ENCODE measurements at places on chromosomes 11 and 22.

- DNase-seq, result no peak
Measured at GRCh38 chr22:41471568-41471967, 2.7 kb downstream of the ACO2 start.

DNA sequence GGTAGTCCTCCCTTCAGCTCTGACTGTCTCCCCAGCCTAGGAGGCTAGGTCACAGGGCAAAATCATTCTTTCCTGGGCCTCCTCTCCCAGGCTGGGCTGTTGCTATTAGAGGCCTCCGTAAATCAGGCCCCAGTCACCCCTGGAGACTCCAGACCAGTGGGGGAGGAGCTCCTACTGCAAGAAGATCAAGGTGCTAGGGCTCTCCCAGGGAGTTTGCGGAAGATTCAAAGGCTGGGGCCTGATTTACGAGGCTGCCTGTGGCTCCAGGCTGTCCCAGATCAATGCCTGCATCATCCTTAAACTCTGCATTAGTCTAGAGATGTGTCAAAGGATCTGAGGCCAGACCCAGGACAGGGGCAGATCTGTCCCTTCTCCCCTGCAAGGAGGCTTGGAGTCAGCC is 346.2 kb downstream of the TENM4 start:
- no peak for DNase-seq

DNA sequence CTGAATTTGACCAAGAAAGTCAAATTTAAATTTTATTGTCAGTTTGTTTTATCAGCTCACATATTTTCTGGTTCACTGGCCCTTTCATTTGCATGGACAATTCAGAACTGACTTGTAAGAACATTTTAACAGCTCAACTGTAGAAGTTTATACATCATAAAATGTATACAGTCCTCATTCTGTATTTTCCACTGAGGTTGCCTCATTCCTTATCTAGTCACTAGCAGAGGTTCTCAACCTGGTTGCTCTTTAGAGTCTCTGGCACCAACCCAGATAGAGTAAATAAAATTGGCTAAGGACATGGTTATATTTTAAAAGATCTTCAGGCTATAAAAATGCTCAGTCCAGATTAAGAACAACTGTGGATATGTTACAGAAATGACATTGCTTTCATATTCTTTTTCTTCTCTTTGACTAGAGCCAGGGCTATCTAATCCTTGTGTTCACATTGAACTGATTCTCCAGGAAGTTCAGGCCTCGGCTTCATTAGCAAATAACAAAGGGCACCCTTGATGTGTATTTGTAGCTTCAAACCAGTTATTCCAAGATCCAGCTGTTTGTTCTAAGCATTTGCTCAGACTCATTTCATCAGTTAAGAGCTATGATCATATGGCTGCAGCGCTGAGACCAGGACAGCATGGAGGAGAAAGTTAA is 782.5 kb downstream of the ETS1 start:
- DNase-seq, result no peak

- DNase-seq, result no peak
Measured at GRCh38 chr22:29348956-29349355, 33.5 kb upstream of the RASL10A start.

- no peak for DNase-seq
Measured at GRCh38 chr11:123086305-123086704, 24.4 kb upstream of the HSPA8 start.

DNA sequence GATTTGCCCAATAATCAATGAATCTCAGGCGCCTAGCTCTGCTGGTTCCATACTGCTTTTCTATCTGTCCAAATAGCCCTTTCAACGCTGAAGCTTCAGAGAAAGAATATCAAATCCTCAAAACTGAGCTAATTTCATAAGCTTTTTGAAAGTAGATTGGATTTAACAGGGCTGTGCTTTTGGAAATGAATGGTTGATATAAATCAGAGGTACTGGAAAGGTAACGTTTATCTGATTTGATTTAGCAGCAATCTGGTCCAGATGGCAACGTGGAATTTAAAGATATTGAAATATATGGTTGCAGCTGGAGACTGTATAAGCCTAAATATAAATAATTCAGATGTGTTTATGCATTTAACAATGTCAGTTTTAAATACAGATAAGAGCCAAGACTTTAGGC is 229.5 kb upstream of the MPPED2 start:
- DNase-seq, result no peak
